ENCODE measurements at places on chromosomes 3 and 15.

- DNase-seq, result no peak
Measured at GRCh38 chr3:100796556-100796955, 87.3 kb downstream of the TFG start.

DNA sequence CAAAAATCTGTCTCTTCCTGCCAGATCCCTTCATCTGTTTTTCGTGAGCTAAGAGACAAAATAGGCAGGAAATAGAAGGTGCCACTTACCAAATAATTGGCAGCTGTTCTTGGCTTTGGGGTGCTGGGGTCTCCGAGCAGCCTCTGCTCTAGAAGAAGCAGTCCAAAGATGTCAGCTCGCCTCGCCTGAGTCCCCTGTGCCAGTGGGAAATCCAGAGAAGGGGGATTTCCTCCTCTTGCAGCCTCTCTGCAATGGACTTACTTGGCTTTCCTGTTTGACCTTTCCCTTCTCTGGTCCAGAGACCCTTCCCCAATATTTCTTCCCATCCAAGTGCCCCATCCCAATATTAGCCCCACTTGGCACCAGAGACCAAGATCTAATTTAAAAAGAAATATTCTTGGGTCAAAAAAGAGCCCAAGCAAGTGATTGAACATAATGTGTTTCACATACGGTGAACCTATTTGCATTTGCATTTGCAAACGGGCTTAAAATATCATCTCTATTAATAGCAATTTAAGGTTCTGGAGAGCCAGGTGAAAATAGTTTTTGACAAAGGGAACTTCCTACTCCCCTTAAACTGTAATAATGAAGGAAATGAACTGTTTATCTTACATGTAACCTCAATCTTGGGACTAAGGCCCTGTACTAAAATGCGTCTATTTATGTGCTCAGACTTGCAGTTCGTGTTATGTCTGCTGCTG, 23.2 kb downstream of the CD86 start:
- no peak for DNase-seq

GRCh38 chr3:114848643-114849350, 298.3 kb downstream of the ZBTB20 start:
- DNase-seq, result no peak

DNA sequence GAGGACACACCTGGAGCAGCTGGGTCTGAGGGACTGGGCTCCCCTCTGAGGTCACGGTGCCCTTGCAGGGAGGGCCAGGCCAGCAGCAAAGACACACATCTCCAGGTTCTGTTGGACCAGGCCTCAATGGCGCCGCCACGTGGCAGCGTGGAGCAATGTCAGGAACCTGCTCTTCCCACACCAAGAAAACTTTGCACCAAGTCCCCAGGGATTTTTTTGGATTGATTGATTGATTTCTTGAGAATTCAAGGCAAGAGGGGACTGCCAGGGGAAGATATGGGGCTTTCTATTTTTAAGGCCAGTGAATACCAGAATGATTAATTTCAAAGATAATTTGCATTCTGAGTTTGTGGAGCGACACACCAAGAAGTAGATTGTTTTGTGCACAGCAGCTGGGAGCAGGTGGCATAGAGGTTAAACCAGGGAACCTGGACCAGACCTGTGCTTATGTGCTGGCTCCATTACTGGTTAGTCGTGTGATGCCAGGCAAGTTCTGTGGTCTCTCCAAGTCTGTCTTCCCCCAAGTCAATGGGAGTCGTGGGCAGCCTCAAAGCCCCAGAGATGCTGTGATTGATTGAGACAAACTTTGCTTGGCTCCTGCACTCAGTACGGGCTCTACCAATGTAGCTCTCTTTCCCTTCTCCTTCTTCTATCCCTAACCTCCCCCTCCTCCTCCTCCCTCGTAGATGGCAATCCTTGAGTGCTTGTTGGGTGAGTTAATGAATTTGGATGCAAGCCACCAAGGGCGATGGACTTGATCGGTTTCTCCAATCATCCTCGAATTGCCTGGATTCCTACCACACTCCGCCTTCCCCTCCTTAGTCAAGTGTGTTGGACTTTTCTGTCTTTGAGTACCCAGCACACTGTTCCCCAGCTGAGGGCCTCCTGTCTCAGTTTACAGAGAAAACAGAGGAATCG, 96.2 kb upstream of the TRPM1 start:
- no peak for DNase-seq

DNA sequence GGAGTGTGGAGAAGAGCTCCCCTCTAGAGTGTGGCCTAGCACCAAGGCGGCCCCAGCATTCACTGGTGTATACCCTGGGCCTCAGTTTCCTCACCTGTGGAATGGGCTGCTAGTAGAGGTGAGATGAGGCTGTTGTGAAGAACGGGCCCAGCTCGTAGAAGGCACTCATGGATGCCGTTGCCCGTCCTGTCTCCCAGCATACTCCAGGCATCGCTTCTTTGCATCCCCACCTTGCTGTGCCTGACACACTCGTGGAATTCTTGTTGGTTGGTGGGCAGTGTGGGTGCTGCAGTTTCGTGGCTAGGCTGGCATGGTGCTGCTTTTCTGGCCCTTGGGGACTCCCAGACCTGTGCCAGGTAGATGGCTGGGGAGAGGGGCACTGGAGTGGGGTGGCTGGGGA, 76.7 kb downstream of the SMAD6 start:
- DNase-seq, result no peak

GRCh38 chr15:52256930-52257733, 38.5 kb downstream of the MYO5C start:
- DNase-seq, result no peak

- DNase-seq, result no peak
Measured at GRCh38 chr3:191253089-191253799, 54.2 kb downstream of the OSTN start.

DNA sequence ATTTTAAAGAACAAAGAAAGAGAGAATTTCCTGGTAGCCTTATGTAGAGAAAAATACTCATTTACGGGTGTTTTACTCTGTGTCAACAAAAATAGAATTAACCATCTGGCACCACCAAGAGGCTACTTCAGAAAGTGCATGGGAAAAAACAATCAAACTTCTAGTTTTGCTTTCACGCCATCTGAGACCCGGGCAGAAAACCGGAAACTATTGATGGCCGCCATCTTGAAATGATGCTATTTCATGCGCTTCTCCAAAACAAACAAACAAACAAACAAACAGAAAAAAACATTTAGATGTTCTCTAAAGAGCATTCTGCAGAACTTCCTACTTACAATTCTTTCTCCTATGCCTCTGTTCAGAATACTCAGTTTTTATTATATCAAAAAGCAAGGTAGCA, 49.4 kb upstream of the SYNPR start:
- DNase-seq, result peak; percentile 3

All from astrocyte of the cerebellum (primary cell).